Esophagus (tissue), 2 donors: ENCODE measurements at places on chromosomes 6 and 20. TPM values are rescaled to one million over a fixed set of nuclear protein-coding genes. Genes with fewer than 3 reads are reported as not detected.

ADTRP gene
- 0.31 TPM for polyA plus RNA-seq

SOBP gene
- polyA plus RNA-seq, result 0.59 TPM

SALL4 gene
- polyA plus RNA-seq, result 0.14 TPM

HLA-DQA1 gene
- polyA plus RNA-seq, result 42.9 TPM

CABLES2 gene
- 2.4 TPM for polyA plus RNA-seq

MAP1LC3A gene
- polyA plus RNA-seq, result 29.5 TPM

BPIFA1 gene
- not detected for polyA plus RNA-seq

PACRG gene
- 0.39 TPM for polyA plus RNA-seq

PGC gene
- polyA plus RNA-seq, result 13.4 TPM

NNAT gene
- polyA plus RNA-seq, result 2.5 TPM

PRKN gene
- polyA plus RNA-seq, result 0.45 TPM

SIRPB1 gene
- polyA plus RNA-seq, result 0.33 TPM

SYCP2 gene
- 1.1 TPM for polyA plus RNA-seq

GPR6 gene
- not detected for polyA plus RNA-seq

PCMTD2 gene
- 22.0 TPM for polyA plus RNA-seq

ANKRD60 gene
- polyA plus RNA-seq, result not detected

KIAA1755 gene
- 1.7 TPM for polyA plus RNA-seq

MKKS gene
- 9.4 TPM for polyA plus RNA-seq

KPNA5 gene
- polyA plus RNA-seq, result 1.2 TPM

PRSS35 gene
- polyA plus RNA-seq, result 0.02 TPM

KCNK16 gene
- not detected for polyA plus RNA-seq

SLC23A2 gene
- polyA plus RNA-seq, result 3.1 TPM

PTCRA gene
- polyA plus RNA-seq, result not detected

SCRT2 gene
- not detected for polyA plus RNA-seq

ZBTB46 gene
- 0.68 TPM for polyA plus RNA-seq

CYP21A2 gene
- polyA plus RNA-seq, result 0.47 TPM

SLC16A10 gene
- 0.18 TPM for polyA plus RNA-seq

ADISSP gene
- 18.0 TPM for polyA plus RNA-seq

CLPSL2 gene
- polyA plus RNA-seq, result not detected

CLDN20 gene
- polyA plus RNA-seq, result not detected

KHDC1L gene
- 0.22 TPM for polyA plus RNA-seq

GPLD1 gene
- polyA plus RNA-seq, result 0.29 TPM

HLA-DQB2 gene
- polyA plus RNA-seq, result 11.9 TPM

EYA4 gene
- polyA plus RNA-seq, result 0.04 TPM

SDHAF4 gene
- 10.1 TPM for polyA plus RNA-seq

BMP6 gene
- 0.55 TPM for polyA plus RNA-seq

ZNF335 gene
- polyA plus RNA-seq, result 18.0 TPM

DEFB124 gene
- 0.16 TPM for polyA plus RNA-seq

CCN5 gene
- polyA plus RNA-seq, result 24.5 TPM

NKAIN2 gene
- not detected for polyA plus RNA-seq

DEF6 gene
- 38.6 TPM for polyA plus RNA-seq

BPIFB2 gene
- 0.85 TPM for polyA plus RNA-seq

TCEA2 gene
- 14.8 TPM for polyA plus RNA-seq

APOM gene
- 4.3 TPM for polyA plus RNA-seq

SNAP91 gene
- 0.05 TPM for polyA plus RNA-seq

ENPP5 gene
- polyA plus RNA-seq, result 0.27 TPM

PTCHD4 gene
- polyA plus RNA-seq, result not detected

VSTM2L gene
- polyA plus RNA-seq, result 0.57 TPM

ANKRD66 gene
- polyA plus RNA-seq, result not detected

ATP9A gene
- 5.0 TPM for polyA plus RNA-seq
